ENCODE measurements at places on chromosomes 16 and 17.

- DNase-seq: no peak
Measured at GRCh38 chr16:10352262-10352661, 33.6 kb upstream of the ATF7IP2 start.

DNA sequence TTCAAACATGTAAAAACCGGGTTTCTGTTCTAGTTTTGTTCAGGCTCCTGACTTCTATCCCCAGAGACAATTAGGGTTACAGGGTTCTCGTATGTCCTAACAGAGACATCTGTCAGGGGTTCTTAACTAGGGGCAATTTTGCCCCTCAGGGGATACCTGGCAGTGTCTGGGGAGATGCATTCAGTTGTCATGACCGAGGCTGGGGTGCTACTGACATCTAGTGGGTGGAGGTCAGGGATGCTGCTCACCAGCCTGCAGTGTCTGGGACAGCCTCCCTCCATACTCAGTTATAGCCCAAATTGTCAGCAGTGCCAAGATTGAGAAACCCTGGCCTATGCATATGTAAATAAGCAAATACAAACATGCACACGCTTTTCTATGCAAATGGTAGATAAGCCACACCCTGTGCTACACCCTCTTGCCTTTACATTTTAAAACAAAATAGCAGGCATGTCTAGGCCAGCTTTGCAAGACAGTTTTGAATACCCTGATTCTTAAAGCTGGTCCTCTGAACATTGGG, 37.4 kb downstream of the CLEC16A start:
- no peak for DNase-seq

DNA sequence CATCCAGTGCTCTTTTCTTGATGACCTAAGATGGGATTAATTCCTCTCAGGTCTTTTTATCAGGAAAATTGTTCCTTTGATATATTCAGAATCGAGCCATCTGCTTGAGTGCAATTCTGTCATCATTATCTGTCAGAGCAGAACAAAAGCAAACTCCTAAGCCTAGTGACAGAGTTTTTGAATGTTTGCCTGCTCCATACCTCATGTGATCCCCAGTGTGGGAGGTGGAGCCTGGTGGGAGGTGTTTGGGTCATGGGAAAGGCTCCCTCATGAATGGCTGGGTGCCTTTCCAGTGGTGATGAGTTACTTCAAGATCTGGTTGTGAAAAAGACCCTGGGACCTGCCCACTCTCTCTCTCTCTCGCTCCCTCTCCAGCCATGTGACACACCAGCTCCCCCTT, 628.2 kb downstream of the CDH11 start:
- DNase-seq: no peak

- no peak for DNase-seq
Measured at GRCh38 chr16:19696961-19697360, 21.1 kb downstream of the KNOP1 start.

DNA sequence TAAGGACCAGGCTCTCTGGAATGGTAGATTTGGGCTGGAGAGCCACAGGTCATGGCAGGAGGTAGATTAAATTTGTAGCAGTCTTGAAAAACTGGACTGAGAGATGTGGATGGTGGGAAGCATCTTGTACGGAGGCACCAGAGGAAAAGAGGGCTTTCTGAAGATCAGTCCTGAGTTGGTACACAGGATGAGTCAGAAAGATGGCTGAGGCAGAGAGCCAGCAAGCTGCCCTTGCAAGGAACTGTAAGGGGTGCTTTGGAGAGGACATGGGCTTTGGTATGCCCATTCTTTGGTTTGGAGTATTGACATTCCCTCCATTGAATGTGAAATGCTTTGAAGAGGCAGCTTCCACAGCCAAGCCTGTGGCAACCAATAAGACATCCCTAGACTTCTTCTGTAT, 55.9 kb downstream of the MYOCD start:
- DNase-seq: no peak

DNA sequence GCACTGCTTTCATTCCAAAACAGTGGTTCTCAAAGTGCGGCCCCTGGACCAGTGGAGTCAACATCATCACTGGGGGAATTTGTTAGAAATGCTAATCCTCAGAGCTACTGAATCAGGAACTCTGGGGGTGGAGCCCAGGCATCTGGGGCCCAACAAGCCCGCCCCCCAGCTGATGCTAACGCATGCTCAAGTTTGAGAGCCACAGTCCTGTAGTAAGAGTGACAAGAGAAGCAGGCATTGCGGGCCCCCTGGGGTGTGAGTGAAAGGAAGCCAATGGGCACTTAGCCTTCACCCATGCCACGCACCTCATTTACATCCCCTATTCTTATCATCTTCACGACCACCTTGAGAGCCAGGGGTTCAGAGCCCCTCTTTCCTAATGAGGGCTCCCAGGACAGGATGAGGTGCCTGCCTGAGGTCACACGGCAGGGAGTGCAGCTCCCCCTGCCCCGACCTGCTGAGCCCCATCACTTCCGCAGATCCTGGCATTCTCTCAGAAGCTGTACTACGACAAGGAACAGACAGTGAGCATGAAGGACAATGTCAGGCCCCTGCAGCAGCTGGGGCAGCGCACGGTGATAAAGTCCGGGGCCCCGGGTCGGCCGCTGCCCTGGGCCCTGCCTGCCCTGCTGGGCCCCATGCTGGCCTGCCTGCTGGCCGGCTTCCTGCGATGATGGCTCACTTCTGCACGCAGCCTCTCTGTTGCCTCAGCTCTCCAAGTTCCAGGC, 9.1 kb downstream of the CA4 start:
- DNase-seq: no peak

- DNase-seq: no peak
Measured at GRCh38 chr17:75481194-75482068, 25.0 kb downstream of the TMEM94 start.

DNA sequence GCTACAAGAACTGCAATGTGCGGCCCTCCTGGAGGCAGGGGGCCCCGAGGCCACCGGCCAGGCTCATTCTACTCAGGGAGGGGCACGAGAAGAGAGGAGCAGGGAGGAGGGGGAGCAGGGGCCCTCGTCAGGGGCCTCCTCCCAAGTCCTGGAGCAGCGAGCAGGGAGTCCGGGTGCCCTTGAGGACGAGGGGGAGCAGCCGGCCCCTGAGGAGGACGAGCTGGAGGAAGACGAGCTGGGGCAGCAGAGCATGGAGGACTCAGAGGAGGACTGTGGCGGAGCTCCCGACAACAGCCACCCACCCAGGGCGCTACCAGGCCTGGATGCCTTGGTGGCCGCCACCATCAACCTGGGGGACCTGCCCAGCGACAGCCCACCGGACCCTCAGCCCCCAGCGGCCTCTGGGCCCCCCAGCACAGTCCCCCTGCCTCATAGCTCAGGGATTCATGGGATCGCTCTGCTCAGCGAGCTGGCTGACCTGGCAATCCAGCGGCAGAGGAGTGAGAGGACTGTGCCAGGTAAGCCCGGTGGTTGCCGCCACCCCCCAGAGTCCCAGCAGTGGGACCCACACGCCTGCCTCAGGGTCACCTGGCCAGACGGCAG, 52.2 kb downstream of the BAHCC1 start:
- no peak for DNase-seq

DNA sequence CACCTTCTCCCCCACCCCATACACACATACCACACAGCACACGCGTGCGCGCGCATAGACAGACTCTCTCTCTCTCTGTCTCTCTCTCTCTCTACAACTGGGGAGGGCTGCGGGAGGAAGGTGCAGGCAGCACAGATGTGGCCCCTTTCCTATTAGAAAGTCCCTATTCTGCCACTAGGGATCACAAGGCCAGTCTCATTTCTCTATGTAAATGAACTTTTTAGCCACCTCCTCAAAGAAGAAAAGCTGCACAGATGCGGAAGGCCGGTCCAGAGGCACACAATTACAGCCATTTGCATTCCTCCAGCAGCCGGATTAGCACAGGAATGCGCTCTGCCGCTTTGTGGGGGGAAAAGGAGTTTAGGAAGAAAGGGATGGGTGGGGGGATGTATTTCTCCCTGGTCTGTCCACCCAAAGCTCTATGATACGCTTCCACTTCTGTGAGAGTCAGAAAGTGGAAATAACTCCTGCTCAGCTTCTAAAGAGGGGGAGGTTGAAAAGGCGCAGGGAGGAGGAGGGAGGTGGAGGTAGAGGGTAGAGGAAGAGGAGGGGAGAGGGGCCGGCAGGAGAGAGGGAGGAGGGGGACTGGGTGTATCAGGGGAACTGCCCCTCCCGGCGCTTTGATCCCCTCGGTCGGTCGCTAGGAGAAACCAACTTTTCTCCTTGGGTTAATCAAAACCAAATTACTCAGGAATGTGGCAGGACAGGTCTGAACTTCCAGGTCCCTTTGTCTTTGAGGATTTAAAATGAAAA, 11.7 kb downstream of the ZFHX3 start:
- DNase-seq: no peak

DNA sequence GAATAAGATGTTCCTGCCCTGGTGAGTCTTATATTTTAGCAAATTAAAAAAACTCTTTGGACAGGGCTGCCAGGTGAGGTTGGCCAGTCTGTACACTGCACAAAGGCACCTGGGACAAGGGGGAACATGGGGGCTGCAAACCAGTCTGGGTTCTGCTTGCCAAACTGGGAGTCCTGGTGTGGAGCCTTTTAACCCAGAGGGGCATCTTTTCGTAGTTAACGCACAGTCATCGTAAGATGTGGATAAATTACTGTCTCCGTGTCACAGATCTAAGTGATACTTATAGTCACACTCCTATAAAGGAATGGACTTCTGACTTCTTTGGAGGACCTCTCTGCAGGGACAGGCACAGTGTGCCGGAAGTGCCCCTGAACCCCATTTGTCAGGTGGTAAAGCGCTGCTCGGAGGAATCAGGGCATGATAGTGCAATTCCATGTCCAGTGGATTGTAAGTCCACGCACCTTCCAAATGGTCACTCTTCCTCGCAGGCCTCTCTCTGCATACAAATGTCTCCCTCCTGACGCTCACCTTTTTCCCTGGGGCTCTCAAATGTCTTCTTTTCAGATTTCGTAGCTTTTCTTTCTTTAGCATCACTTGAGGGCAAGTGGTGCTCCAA, 14.7 kb downstream of the DEXI start:
- no peak for DNase-seq

GRCh38 chr17:66508896-66509844, 206.8 kb downstream of the PRKCA start:
- no peak for DNase-seq

Measured in SK-N-MC (cell line).